ENCODE measurements at places on chromosomes 5 and 9.

DNA sequence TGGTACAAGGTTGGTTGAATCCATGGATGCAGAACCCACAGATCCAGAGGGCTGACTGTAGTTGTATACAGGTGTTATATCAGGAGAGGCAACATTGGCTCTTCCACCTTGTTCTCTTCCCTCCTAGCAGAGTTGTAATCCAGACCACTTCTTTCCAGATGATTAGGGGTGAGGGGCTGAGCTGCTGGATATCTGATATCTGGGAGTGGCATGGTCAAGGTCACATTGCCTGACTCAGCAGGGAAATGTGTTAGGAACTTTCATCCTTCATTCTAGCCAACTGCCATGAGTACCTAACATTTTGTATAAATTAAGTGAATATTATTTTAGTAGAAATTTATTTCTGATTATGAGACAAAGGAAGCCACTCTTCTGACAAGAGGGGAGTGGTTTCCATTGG, 7.3 kb downstream of the DAPK1 start:
- no peak for DNase-seq

GRCh38 chr5:135105105-135105484, 71.1 kb upstream of the PITX1 start:
- no peak for DNase-seq

- DNase-seq, result no peak
These were observed 8.5 kb downstream of the BAAT start for GRCh38 chr9:101376111-101376848.

- DNase-seq, result no peak
These were observed 926 bp upstream of the MYO10 start for GRCh38 chr5:16936989-16937438.

DNA sequence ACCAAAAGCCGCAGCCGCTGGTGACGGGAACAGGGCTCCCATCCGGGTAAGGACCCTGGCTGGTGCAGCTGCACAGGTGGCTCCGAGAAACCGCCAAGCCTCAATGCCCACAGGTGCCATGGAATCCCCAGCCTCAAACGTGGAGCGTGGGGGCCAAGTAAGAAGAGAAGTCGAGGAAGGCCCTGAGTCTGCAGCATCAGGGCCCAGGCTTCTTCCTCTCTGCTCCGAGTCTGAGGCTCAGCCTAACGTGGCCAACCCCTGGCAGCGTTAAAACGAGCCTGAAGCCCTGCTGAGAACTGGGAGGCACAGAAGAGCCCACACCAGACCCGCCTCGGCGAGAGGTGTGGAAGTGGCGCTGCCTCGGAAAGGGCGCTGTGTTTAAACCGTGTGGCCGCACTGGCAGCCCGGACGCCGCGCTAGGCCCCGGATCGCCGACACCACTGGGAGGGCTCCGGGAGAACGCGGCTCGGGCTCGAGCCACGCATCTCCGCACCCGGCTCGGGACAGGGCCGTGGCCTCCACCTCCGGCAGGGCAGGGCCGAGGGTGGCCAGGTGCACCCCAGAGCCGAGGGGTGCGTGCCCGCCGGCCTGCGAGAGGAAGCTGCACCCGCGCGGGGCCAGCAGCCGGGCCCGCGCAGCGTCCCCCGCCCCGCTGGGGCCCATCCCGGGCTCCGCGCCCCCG, 730 bp downstream of the ZMYND19 start:
- peak; percentile 34 for DNase-seq

GRCh38 chr5:108857905-108858304, 110.2 kb downstream of the FER start:
- DNase-seq, result no peak

DNA sequence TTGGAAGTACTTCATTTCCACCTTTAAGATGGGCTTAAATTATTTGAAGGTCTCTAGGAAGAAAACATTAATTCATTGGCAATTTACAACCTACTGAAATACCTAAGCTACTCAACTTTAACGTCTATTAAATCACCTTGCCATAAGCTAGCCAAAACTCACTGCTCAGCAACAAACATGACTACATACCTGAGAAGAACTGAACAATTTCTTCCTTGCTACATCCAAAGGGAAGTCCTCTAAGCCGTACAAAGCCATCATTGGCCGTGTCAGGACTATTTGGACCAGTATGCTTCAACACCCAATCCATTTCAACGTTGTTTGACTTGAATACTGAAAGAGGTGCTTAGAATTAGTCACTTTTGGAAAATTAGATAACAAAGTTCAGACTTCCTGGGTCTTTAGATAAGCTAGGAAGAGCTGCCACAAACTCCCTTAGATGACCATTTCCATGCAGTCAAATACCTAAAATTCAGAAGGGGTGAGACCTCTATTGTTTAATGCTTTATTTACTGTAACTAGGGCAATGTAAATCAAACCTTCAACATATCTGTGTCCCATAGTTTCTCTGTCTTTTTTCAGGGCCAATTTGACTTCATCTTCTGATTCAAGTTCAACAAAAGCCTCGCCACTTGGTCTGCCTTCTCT, 2.6 kb downstream of the HNRNPH1 start:
- DNase-seq, result no peak

All from activated CD4-positive, alpha-beta T cell treated with anti-CD3 and anti-CD28 coated beads, Interleukin-2, amount 10 ng/mL, durations not matched to agents 7 days and 5 days (primary cell).